COR-L47 (cell line): ENCODE measurements at places on chromosomes 12 and 14.

- peak; percentile 48 for DNase-seq
Observed at GRCh38 chr12:30989754-30990153, 63.2 kb downstream of the TSPAN11 start.

GRCh38 chr14:22386924-22387775 is 201.9 kb downstream of the DAD1 start:
- peak; percentile 41 for DNase-seq

DNA sequence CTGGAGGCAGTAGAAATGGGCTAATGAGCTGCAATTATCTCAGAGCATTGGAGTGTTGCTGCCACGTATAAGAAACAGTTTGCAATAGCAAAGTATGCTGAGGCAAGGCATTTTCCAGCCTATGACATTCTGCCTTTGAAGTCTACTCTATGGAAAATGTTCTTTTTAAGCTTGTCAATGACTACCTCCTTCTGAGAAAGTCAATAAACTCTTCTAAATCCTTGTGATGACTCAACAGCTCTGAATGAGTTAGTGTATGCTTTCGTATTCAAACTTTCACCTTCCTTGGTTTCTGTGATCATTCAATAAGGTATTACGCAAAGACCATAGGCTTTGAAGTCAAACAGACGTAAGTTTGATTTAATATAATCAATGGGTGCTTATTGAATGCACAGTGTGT is 111.2 kb downstream of the CAPZA3 start:
- DNase-seq: no peak

DNA sequence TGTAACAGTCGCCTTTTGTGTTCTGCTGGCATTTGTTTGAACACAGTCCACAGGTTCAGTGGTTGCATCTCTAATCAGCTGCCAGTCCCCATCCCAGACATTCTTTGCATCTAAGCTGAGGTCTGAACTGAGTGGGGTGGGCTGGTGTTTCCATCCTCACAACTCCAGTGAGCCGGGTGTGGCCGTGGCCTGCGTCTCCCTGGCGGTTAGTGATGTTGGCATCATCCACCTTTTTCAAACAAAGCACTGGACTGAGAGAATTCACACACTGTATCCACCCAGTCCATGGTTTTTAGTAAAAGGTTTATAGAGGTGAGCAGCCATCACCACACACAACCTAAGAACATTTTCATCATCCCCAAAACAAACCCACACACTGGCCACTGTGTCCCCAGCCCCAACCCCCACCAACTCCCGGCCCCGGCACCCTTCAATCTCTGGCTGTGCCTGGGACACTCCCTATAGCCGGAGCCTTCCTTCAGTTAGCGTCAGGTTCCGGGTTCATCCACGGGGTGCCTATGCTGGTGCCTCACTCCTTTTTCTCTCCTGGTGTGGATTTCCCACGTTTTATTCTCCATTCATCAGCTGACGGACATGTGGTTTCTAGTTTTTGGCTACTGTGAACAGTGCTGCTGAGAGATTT is 6.5 kb downstream of the DDX51 start:
- no peak for DNase-seq

- DNase-seq: no peak
Observed at GRCh38 chr12:636632-637031, 26.6 kb downstream of the NINJ2 start.

DNA sequence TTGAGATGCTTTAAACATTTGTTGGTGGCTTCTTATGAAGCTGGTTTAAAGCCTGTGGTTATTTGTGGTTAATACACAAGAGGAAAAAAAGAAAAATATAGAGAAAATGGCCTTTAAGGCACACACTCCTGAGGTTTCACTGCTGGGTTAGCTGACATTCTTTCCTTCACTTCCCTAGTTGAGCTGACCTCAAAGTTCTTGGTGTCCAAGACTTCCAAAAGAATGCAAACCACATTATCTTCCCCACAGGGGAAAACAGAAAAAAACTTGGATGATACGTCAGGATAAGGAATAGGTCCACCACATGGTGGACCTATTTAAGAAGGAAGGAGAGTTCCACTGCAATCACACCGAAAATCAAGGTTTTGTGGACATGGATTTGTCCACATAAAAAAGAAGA is 94.3 kb downstream of the SLC25A21 start:
- no peak for DNase-seq

- DNase-seq: no peak
Observed at GRCh38 chr14:100409651-100410050, 86.5 kb downstream of the SLC25A47 start.

- peak; percentile 34 for DNase-seq
Observed at GRCh38 chr14:69685716-69686115, 74.3 kb downstream of the SUSD6 start.

DNA sequence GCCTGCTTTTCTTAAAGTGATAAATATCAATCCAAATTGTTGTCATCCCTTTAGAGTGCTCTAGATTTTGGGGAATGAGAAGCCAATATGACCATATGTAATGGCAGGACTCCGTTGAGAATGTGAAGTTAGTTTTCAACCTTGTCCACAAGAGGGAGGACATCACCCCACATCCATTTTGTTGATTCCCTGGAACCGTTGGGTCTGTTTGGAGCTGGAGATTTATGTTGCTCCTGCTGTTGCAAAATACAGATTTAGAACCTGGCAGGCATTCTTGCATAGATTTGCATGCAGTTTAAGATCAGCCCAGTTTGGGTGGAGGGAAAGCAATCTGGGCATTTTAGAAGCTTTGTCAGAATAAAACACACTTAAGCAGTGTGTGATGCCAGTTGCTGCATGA is 620.1 kb downstream of the NRXN3 start:
- DNase-seq: no peak

GRCh38 chr12:50188875-50189575 is 21.9 kb upstream of the CERS5 start:
- DNase-seq: no peak

DNA sequence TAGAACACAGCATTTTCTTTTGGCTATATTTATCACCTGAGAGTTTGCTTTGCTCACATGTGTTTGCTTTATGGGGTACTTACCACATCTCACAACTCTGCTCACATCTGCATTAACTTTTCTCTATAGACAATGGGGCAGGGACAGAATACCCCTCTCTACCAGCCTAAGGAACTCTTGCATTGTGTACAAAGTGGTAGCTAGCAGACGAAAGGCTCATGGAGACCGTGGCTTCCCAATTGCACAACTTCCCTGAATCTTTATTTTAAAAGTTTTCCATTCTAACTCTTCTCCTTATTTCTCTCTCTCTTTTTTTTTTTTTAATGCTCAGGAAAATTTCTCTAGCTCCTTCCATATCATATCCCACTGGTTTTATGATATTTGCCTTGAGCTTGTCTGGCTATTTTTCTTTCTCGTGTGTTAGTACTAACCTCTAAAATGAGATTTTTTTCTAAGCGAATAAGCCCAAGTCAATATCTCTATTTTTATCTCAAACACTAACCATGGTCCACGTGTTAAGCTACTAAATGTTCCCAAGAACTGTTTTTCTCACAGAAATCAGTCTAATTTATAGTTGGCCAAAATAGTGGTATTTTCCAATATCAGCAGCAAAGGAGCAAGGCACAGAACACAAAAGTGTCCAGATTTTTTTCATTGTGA is 155.2 kb downstream of the STXBP6 start:
- no peak for DNase-seq

- DNase-seq: no peak
Observed at GRCh38 chr14:68677476-68677875, 115.4 kb downstream of the ZFP36L1 start.

- no peak for DNase-seq
Observed at GRCh38 chr12:47808574-47809365, 10.9 kb downstream of the HDAC7 start.

DNA sequence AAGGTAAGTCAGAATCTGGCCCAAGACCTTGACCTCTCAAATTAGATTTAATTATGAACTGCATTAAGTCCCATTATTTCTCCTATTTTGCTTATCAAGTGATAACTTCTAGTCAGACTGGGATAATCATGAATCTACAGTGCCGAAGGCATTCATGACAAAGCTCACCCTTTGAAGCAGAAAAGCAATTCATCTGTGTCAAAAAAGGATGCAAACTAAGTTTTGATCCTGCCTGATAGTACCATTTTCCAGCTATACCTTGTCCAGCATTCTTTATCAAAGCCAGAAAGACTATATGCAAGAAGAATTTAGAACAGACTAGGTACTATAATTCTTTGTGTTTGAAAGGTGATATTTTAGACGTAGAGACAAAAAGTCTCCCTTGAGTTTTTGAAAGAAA is 268.1 kb downstream of the FBXL14 start:
- no peak for DNase-seq

GRCh38 chr14:65062096-65063075 is 39.9 kb downstream of the MAX start:
- no peak for DNase-seq

- DNase-seq: peak; percentile 9
Observed at GRCh38 chr14:103188810-103189480, 65.7 kb downstream of the TNFAIP2 start.

DNA sequence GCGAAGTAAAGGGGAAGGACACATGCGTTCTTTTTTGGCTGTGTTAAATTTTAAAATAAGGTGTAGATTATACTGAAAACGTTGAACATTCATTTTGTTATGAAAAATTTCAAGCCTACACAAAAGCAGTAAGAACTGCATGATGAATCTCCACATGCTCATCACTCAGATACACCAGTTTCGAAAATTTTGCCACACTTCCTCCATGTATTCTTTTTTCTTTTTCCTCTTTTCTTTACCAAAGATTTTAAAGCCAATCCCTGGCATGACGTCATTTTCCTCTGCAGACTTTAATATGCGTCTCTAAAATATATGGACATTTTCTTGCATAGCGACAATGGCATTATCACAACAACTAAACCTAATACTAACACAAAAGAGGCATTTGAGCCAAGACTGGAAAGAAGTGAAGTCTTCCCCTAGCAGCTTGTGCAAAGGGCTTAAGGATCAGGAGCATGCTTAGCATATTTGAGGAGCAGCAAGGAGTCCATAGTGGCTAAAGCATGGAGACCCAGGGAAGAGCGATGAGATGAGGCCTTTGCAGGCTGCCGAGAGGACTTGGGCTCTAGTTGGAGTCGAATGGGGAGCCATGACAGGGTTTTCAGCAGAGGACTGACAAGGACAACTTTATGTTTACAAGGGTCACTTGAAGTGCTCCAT is 111.9 kb downstream of the ERC1 start:
- DNase-seq: no peak

- peak; percentile 10 for DNase-seq
Observed at GRCh38 chr14:83940253-83940652, 1589.7 kb upstream of the FLRT2 start.

- DNase-seq: no peak
Observed at GRCh38 chr12:120928864-120929652, 24.9 kb upstream of the SPPL3 start.

GRCh38 chr12:115922952-115923564 is 354.4 kb downstream of the MED13L start:
- DNase-seq: no peak

DNA sequence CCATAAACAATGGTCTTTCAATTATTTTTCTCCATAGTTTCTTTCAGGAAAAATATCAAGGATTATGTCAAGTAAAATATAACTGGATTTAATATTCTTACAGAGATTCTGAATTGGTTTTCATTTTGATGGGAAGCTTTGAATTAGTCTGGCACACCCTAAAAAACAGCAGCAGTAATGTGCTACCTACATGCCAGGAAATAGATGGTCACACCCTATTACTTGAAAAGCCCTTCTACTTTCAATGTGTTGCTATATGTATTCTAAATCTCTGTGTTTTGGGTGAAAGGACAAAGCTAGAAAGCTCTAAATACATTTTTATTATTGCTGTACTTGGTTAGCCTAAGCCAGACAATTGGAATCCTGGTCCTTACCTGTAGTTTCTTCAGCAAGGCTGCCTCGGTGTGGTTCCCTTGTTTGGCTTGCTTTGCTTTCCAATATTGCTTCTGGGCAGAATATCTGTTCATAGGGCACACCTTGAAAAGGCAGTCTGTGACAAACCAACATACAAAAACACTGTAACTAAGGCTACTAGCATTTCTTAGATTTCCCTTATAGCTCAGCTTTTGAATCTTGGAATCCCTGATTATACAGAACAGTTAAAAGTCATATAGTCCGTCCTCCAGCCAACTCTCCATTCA is 107.6 kb downstream of the ITPR2 start:
- no peak for DNase-seq

- DNase-seq: peak; percentile 86
Observed at GRCh38 chr12:66453120-66453519, 150.8 kb downstream of the HELB start.

DNA sequence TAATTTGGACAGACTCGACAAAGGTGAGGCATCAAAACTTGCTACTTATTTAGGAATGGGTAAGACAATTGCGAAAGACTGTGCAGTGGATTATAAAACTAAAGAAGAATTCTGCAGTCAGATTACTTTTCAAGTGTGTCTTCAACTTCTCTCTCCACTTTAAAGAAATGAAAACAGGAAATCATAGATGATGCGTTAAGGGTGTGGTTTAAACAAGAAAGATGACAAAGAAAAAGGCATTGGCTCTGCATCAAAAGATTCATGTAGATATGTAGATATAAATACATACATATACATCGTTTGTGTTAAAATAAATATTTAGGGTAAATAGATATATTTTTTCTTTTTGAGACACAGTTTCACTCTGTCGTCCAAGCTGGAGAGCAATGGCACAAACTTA is 74.6 kb upstream of the PARP11 start:
- no peak for DNase-seq

GRCh38 chr12:6535960-6536847 is 1.9 kb downstream of the GAPDH start:
- DNase-seq: no peak

DNA sequence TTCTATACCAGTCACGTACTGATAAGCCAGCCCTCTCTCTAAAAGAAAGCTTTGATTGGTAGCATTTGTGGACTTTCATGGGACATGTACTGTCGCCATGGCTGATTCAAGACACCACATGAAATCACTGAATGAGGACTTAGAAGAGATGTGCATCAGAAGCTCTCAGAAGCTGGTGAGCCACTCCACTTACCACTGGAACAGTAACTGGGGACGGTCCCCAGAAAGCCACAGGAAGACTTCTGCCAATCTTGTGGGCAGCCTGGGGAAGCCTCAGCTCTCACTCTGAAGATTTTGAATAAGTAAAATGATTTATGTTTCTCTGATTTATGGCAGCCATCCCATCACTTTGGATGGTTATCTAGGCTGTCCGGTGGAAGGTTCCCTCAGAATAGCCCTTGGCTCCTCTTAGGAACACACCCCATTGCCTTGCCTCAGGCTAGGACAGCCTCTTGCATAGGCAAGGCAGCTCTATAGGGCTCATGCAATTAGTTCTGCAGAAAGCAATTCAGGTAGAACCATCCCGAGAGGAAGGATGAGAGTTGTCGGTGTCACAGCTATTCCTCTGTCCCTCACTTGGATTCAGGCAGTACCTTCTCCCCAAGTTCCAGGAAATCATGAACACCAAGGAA is 9.8 kb downstream of the DHRS1 start:
- DNase-seq: no peak

GRCh38 chr14:39175445-39176262 is 600 bp downstream of the PNN start:
- peak; percentile 33 for DNase-seq

GRCh38 chr14:72925815-72926291 is 411 bp upstream of the DCAF4 start:
- DNase-seq: no peak
